ENCODE measurements at places on chromosomes 2 and 18. TPM values are rescaled to one million over a fixed set of nuclear protein-coding genes. Genes with fewer than 3 reads are reported as not detected.

CDH2 gene
- total RNA-seq: 9.8 TPM

TMEM17 gene
- total RNA-seq: 0.22 TPM

TSPYL6 gene
- 0.31 TPM for total RNA-seq

HJURP gene
- 3.1 TPM for total RNA-seq

LAMA3 gene
- total RNA-seq: 8.3 TPM
